ENCODE measurements at places on chromosomes 16 and 17.

GRCh38 chr17:36755586-36755985, 154.2 kb downstream of the MRM1 start:
- no peak for DNase-seq

- DNase-seq = no peak
Observed at GRCh38 chr17:8025176-8025911, 13.5 kb upstream of the ALOX15B start.

DNA sequence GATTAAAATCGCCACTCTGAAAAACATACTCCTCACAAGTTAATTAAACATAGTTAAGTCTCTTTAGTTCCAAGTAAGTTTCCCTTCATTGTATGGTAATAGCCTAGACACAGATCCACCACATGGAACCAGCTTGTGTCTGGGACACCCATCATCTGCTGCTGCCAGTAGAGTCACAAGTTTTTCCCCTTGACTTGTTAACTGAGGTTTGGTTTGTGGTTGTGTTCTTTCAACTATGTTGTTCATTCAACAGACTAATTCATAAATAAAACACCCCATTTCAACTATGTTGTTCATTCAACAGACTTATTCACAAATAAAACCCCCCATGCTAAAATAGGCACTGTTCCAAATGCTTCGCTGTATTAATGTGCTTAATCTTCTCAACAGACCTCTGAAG, 24.4 kb downstream of the YWHAE start:
- no peak for DNase-seq

DNA sequence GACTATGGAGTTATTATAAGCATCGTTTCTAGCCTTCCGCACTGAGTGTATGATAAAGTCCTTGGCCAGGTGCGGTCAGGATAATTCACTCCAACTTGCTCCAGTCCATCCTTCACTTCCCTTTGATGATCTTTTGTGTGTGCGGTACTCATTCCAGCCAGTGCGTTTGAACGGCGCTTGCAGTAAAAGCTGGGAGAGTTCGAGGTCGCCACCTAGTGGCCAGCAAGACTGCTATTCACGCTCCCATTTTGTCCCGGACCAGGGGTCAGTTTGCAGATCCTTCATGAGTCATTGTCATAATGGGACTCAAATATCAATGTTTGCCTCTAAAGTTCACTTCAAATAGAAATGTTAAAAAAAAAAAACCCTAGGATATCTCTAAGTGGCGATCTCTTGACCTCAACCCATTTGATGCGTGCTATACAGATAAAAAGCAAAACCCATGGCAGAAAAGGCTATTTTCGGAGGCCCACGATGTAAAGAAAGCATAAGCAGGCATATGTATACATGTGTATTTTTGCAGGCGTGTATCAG, 417.1 kb downstream of the TMEM114 start:
- DNase-seq = no peak

DNA sequence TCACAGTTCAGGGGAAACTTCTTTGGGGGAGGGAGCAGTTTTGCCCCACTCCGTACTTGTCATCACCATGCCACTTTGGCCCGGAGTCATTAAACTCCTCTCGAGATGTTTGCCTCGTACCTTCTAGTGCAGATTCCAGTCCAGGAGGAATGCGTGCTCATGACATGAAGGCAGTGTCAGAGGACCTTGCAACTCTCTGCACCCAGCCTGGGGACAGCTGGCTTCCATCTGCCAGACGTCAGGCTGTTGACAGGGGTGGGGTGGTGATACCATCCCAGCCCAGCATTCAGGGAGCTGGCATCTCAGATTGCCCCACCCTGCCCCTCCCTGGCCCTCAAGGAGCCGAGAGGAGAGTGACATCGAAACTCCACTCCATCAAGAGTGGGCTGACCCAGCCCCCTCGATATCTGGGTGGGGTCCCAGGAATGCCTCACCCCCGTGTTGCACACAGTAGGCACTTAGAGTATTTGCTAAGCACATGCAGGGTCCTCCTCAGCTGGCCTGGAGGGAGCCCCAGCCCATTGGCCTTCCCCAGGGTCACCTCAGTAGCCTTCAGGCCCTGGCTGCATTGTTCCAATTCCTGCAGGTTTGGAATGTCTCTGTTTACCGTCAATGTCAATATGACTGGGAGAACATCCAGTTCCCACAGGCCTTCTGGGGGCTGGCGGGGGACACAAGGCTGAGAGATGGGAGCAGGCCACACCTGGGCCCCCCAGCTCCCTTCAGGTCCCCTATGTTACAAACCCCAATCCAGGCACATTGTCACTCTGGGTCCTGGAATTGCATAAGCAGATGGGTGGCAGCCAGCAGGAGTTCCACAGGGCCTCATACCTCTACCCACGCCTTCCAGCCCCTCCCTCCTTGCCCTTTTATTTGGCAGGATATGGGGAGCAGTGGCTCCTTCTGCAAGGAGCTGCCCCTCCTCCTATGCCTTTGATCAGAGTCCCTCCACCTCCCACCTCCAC, 21.3 kb upstream of the EMP2 start:
- no peak for DNase-seq

DNA sequence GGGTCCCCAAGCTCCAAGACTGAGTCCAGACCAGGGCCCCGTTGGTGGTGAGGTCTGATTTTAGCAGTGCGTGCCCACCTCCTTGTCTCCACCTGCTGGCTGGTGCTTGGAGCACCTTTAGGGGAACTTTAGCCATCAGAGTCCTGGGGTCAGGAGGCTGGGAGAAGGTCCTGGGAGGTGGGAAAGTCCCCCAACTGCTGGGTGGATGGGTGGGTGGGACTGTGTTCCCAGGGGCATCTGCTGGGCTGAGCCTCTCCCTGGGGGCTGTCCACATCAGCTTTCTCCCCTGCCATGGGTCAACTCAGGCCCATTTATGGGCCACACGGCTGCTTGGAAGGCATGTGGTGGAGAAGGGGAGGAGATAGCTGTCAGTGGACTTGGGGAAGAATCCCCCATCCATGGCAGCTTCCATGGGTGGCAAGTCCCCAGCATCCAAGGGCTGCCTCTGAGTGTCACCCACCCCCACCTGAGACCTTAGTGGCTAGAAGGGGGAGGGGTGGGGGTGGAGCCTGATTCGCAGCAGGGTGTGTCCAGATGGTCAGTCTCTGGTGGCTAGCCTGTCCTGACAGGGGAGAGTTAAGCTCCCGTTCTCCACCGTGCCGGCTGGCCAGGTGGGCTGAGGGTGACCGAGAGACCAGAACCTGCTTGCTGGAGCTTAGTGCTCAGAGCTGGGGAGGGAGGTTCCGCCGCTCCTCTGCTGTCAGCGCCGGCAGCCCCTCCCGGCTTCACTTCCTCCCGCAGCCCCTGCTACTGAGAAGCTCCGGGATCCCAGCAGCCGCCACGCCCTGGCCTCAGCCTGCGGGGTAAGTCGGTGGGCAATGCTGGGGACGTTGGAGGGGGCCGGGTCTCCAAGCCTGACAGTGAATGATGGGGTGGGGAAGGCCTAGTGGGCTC, at the start of gene TRPV2:
TSS of gene TRPV2 (plus strand) at position 541 of the 894 bp plus-strand sequence. CDS start 2,098 bp downstream, outside the sequence.
- no peak for DNase-seq

DNA sequence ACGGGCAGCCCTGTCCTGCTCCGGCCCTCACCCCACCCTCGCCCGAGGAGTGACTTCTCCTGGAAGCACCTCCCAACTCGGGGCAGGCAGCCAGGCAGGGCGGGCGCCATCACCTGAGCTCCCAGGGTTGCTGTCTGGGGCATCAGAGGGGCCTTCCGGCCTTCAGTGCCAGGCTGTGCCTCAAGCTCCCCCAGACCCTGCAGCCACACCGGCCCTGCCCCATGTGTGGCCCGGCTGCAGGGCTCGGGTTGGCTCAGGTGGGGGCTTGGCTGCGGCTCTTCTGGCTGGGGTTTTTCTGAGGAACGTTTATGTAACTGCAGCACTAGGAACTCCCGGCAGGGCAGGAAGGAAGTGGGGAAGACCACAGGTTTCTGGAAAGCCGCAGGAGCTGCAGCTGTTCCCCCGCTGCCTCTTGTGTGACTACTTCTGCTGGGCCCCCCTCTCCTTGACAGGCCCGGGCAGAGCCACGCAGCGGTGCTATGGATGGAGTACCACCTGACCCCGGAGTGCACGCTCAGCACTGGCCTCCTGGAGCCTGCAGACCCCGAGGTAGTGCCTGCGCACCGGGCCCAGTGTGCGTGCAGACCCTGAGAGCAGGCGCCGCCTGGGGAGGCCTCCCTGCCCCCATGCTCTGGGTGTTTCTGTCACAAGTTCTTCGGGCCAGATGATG, 45.6 kb downstream of the PRMT7 start:
- peak; percentile 35 for DNase-seq

GRCh38 chr17:4796552-4796920, 572 bp downstream of the PSMB6 start:
- DNase-seq = no peak

All from activated CD8-positive, alpha-beta memory T cell treated with anti-CD3 and anti-CD28 coated beads for 4 hours (primary cell).